ENCODE measurements at places on chromosomes 16 and 17.

GRCh38 chr17:48247038-48247437 is 139.5 kb downstream of the SNX11 start:
- no peak for DNase-seq

- DNase-seq: no peak
These were observed 44.4 kb downstream of the CLEC19A start for GRCh38 chr16:19329932-19330331.

DNA sequence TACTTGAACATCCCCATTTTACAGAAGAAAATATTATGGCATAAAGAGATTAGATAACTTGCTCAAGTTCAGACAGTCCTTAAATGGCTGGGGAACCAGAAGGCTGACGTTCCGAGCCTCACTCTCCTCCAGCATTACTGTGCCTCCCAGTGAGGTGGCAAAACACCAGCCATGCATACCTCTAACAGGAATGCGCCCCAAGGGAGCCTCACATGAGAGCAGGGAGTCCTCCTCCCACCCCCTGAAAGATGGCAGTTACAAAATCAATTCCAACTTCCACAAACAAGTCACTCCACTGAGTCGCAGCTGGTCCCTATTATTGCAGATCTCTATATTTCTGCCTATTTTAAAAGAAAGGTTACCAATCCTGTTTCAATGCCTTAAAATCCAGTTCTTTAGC is 55.5 kb downstream of the ANKFY1 start:
- no peak for DNase-seq

GRCh38 chr16:2082171-2082982 is 34.6 kb downstream of the TSC2 start:
- no peak for DNase-seq

DNA sequence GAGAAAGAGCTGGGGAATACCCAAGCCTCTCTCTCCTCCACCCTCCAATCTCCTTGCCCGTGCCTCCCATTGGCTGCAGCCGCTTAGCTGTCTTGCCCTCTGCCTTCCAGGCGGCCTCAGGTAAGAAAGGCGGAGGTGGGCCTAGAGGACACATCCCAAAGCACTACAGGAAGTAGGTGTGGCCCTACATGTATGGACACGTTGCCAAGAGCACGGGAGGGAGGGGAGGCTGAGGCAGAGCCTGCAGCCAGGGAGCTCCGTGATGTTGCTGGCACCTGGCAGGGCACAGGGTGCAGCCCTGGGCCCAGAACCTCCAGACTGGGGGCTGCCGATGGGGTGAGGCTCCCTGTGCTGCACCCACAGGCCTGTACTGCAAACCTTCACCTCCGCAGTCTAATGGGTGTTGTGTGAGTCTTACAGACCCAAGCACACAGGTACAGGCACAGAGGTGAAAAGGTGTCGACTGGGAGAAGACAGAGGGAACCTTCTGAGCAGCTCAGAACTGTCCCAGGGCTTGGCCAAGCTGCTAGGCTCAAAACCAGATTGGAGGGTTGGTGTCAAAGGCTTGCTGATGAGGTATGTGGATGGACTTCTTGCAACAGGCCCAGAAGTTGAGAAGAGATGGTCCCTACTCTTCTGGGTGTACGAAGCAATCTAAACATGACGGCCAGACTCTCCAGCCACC is 23.5 kb upstream of the FOXK2 start:
- no peak for DNase-seq

GRCh38 chr17:59451706-59452105 is 113.7 kb upstream of the DHX40 start:
- DNase-seq: no peak

DNA sequence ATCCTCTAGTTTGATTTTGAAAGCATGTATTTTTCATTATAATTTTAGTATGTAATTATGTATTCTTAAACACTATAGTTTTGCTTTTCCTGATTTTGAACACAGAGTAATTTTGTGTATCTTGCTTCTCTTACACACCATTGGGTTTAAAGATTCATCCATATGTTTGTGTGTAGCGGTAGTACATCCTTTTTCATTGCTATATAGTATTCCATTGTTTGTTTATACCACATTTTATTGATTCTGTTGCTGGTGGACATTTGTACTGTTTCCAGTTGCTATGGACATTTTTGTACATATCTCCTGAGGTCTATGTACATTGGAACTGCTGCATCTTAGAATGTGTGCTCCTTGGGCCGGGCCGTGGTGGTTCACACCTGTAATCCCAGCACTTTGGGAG is 20.5 kb upstream of the LASP1NB start:
- no peak for DNase-seq

- no peak for DNase-seq
These were observed 24.6 kb downstream of the SLC6A4 start for GRCh38 chr17:30210901-30211300.
